ENCODE measurements at places on chromosomes 12 and 14. TPM values are rescaled to one million over a fixed set of nuclear protein-coding genes. Genes with fewer than 3 reads are reported as not detected.

CD69 gene
- 7.8 TPM for total RNA-seq

GRCh38 chr14:34623506-34623905 lies 6.4 kb downstream of the SNX6 start:
- no peak for DNase-seq

TAS2R8 gene
- total RNA-seq = not detected

DNA sequence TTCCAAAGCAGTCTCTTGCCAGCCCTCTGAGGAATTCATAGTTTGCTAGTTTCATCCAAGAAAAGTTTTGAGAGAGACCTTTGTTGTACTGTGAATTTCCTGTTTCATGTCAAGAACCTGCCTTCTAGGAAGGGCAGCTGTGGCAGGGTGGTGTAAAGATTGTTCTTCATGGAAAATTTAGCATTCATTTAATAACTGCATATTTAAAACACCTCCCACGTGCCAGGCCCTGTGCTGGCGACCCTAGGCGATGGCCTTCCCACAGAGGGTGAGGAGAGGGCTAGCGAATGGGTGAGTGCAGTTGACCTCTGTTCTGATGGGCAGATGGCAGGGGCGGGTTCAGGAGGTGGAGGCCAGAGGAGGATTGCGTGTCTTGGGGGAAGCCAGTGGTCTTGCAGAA lies 43.2 kb downstream of the MLXIP start:
- peak; percentile 55 for DNase-seq

PLBD1 gene
- total RNA-seq = 13.6 TPM
